ENCODE measurements at places on chromosomes 13 and 19.

- DNase-seq: no peak
These were observed 9.3 kb downstream of the SCEL start for GRCh38 chr13:77544758-77545338.

DNA sequence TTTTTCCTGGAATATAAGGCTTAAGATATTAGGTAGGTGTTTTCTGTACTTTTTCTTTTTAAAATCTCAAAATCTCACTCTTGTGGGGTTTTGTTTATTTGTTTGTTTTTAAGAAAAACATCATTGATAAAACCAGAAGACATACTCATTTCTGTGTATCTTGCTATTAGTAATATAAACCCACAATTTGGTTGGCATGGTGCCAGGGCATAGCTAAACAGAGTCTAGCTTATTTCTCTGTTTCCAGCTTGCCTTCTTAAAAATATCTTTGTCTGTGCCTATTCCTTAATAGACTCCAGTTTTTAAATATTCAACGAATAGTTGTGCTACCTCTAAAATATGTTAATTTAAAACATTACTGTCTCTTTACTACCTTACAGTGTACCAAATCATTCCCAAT is 1121.9 kb upstream of the PCDH20 start:
- no peak for DNase-seq

- DNase-seq: no peak
These were observed 66.1 kb downstream of the SLC10A2 start for GRCh38 chr13:103000157-103000556.

DNA sequence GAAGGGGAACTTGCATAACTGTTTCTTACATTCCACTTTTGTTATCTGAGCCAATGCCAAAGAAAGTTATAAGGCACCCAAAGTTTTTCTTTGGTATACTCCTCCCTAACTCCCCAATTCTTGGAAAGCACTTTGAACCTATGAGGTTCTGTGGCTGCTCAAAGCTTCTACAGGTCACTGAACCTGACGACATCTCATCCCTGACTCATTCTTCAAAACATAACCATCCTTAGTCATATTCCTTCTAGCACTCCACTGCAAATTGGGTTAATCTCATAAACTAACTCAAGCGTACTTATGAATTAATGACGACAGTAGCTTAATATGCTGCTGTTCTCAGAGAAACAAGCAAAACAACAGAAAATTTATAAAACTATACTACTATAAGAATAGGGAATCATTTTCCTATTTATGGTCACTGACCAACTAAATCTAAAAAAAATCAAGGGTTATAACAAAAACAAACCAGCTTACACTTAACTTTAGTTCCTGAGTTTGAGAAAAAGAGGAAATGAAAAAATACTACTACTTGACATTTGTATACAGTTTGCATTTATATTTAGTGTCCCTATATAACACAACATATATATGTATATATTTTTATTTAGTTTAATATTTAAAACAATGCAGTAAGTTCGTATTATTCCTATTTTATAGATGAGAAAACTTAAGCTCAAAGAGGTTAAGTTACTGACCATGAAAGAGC is 69.1 kb downstream of the CAB39L start:
- DNase-seq: no peak

GRCh38 chr19:45047188-45047797 is 8.4 kb downstream of the CLASRP start:
- no peak for DNase-seq

GRCh38 chr19:13463296-13463695 is 43.0 kb downstream of the CACNA1A start:
- DNase-seq: no peak

GRCh38 chr13:101640788-101641400 is 188.4 kb downstream of the ITGBL1 start:
- DNase-seq: no peak

DNA sequence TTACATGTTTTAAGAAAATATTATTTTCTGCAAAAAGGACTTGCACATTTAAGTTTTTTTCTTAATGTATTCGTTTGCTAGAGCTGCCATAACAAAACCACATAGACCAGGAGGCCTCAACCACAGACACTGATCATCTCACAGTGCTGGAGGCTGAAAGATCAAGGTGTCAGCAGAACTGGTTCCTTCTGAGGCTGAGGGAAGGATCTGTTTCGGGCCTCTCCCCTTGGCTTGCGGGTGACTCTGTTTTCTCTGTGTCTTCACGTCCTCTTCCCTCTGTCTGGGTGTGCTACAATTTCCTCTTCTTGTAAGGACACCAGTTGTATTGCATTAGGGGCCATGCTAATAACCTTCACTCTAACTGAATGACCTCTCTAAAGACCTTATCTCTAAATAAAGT is 364.2 kb downstream of the IRS2 start:
- DNase-seq: no peak

GRCh38 chr13:49784886-49785570 is 7.5 kb downstream of the KPNA3 start:
- DNase-seq: no peak

DNA sequence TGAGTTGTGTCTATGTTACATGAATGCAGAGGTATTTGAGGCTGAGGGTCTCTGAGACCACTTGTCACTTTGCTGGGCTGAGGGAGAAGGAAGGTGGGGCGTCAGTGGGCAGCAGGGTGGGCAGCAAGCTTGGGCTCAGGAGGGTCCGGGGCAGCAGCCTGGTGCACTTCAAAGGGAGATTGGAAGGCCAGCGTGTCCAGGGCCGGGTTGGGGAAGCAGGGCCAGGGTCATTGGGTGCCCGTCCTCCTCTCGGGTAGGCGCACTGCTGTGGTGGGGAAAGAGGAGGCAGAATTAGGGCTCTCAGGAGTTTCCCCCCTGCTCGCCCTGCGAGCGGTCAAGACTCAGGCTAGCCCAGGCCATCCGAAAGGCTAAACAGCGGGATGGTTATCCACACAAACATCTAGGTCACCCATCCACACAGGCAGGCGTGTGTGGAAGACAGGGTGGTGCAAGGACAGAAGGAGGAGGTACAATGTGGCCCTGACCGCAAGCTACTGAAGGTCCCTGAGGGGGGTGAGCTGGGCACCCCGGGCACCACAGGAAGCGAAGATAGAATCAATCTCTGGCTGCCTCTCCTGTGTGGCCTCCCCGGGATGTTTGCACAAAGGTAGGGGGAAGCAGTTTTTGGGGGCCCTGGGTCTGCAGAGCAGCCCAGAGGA is 37.7 kb downstream of the MYO9B start:
- no peak for DNase-seq

DNA sequence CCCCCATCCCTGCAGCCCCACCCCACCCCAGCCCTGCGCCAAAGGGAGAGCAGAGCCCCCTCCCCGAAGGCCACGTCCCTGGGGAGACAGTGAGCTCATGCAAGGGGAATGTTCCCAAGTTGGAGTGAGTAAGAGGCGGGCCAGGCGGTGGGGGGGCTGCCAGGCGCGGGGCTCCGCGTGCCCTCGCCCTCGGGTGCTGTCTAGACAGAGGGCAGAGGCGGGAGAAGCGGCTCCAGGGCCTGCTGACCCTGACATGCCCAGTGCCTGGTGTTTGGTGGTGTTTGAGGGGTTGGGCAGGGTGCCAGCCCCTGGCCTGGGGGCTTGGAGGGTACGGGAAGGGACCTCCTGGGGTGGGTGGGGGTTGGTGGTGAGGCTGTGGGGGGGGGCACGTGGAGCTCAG is 1.0 kb downstream of the FSTL3 start:
- DNase-seq: no peak

DNA sequence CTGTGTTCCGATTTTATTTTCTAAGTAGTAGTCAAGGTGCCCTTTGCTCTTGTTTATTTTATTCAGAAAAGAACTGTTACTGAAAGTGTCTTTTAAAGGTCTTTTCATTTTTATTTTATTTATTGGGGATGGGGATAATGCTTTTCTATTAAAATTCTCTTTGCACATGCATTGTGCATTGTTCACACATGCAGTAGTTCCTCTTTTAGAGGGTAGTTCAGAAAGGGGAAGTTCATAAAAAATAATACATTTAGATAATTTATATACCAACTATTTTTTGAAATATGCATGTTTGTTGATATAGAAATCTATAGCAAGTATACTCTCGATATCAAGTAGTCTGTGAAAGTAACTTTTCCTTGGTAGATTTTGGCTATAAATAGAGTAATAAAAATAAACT is 3.5 kb downstream of the GPC5 start:
- DNase-seq: no peak

DNA sequence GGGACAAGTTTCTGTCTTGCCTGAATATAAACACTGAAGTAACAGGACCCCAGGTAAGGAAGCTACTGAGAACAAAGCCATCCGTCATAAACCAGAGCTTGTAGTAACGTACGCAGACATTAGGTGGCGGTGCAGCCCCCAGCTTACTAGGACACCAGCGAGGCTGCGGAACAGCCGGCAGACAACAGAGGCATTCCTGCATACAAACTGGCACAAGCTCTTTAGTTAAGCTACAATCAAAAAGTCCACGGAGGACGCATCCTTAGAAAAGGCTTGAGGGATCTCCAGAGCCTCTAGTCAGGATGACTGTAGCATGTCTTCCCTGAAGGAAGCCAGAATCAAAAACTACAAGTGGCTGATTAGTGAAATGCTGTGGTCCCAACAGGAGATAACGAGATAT is 26.2 kb downstream of the ZNF160 start:
- no peak for DNase-seq

DNA sequence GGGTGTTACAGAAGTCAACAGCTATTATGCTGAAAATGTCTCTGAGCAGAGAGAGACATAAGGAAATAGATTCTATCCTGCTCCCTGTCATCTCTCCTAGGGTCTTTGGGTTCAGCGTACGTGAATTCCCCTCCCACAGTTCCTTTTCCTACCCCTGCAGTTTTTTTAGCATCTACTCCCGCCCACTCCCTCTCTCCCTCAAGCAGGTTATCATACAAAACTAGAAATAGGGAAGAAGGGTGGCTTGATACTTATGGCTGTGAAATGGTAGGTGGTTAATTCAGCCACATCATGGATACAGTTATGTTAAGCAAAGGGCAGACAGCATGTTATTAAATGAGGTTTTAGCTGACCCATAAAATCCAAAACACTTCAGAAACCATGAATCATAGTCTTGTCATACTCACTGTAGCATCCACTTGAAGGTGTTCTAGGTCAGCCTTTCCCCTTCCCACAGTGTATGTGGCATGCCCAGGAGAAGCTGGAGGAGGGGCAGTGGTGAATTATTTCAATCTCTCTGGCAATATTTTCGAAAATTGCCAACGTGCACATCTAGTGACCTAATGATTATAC is 236.8 kb upstream of the SERP2 start:
- no peak for DNase-seq

DNA sequence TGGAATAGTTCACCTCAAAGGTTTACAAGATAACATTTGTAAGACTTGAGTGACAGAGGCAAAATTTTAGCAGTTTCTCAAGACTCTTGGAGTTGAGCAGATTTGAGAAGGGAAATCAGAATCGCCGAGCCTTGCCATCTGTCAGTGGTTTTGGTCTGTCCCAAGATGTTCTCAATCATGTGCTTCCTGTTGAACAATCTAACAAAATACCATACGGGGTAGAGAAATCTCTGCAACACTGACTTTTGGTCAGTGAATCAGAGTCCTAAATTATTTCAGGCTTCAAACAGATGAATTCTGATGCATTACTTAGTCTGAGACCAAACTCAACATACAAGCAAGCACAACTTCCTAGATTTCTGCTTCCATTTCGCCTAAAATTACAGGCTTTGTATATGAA is 3.8 kb downstream of the KCTD12 start:
- no peak for DNase-seq

DNA sequence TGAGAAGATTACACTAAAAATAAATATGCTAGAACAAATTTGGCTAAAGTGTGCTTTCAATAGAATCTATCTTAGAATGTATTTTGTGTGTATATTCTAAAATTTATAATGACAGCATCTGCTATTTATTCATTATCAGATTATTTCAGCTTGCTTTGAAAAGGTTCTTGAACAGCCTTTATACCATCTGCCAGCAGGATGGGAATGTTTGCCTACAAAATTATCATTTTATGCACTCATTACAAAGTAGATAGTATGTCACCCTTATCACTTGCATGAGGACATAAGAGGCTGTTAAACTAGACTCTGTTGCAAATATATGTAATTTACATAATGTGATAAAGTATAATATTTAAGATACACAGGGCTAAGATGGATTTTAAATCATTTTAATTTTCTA is 1286.9 kb upstream of the PCDH20 start:
- DNase-seq: no peak

DNA sequence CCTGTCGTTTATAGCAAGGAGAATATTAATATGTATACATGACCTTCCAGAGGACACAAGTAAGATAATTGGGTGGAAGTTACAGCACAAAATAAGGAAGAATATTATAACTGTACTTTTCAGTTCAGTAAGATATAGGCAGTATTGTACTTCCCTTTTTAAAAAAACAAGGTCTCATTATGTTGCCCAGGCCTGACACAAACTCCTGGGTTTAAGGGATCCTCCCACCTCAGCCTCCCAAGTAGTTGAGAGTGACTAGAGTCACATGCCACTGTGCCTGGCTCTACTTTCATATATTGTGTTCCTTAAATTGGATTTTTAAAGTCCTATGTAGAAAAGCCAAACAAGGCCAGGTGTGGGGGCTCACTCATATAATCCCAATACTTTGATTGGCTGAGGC is 19.5 kb upstream of the MAB21L1 start:
- DNase-seq: no peak

- DNase-seq: no peak
These were observed 37.2 kb upstream of the ATP11A start for GRCh38 chr13:112652512-112653070.
